ENCODE measurements at places on chromosomes 13 and 19.

DNA sequence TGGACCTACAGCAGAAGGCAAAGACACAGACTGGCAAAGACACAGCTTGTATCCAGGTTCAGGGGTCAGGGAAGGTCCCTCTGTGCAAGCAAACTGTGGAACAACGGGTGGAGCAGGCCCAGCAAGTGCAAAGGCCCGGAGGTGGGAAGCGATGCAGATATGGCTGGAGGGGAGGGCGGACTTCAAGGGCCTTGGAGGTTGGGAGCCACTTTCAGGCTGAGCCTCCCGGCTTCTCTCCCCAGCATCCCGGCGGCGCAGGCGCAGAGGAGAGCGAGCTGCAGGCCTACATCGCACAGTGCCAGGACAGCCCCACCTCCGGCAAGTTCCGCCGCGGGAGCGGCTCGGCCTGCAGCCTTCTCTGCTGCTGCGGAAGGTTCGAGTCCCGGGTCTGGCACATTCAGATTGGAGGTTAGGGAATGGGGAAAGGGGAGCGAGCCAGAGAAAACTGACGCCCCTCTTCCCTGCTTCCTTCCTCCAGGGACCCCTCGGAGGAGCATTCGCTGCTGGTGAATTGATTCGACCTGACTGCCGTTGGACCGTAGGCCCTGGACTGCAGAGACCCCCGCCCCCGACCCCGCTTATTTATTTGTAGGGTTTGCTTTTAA is 2.1 kb upstream of the PNPLA6 start:
- peak; percentile 52 for DNase-seq

GRCh38 chr13:40403509-40404241 is 262.8 kb downstream of the FOXO1 start:
- no peak for DNase-seq

- DNase-seq, result no peak
These were observed 230.8 kb downstream of the DCT start for GRCh38 chr13:94248454-94249228.

DNA sequence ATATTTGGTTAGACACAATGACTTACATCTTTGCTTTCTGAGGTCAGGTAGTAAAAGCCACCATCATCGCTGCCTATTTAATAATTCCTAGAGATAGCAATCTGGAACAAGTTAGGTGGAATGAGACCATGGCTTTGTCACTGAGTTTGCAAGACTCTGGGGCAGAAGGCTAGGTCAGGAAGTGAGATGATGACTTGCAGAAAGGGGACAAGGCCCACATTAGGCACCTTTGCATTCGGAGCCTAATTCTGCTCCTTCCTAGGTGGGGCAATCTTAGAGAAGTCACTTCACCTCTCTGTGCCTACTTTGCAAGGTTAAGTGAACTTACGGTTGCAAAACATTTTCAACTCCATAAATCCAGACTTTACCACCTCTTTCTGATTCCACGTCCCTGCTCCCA is 10.3 kb downstream of the EDDM13 start:
- no peak for DNase-seq
